A549 treated with RU486 at 1 μM for 4 hours (cell line): ENCODE measurements at places on chromosomes 2 and 18. TPM values are rescaled to one million over a fixed set of nuclear protein-coding genes. Genes with fewer than 3 reads are reported as not detected.

CFAP221 gene
- 0.19 to 0.72 TPM (median 0.32 TPM) in 4 of 5 replicates, not detected in the other for total RNA-seq

SGPP2 gene
- total RNA-seq: 0.11 to 0.33 TPM (median 0.20 TPM) in 5 replicates

KIDINS220 gene
- 14.0 to 20.0 TPM (median 18.9 TPM) in 5 replicates for total RNA-seq

GREB1L gene
- 0.95 to 2.5 TPM (median 2.3 TPM) in 5 replicates for total RNA-seq

MPP4 gene
- total RNA-seq: 0.23 TPM in 1 of 5 replicates, not detected in the others

DSC3 gene
- total RNA-seq: 1.6 to 2.8 TPM (median 1.9 TPM) in 5 replicates

VIL1 gene
- total RNA-seq: 0.13 to 0.42 TPM (median 0.25 TPM) in 5 replicates

RPRM gene
- not detected in 5 replicates for total RNA-seq

REG1B gene
- total RNA-seq: not detected in 5 replicates

TEX44 gene
- not detected in 5 replicates for total RNA-seq

ZAP70 gene
- not detected in 5 replicates for total RNA-seq

ZEB2 gene
- total RNA-seq: 3.7 to 7.3 TPM (median 5.9 TPM) in 5 replicates

CD28 gene
- total RNA-seq: not detected in 5 replicates

GMPPA gene
- 33.3 to 39.2 TPM (median 37.5 TPM) in 5 replicates for total RNA-seq

CD207 gene
- total RNA-seq: not detected in 5 replicates

LYPD1 gene
- 12.7 to 20.4 TPM (median 15.6 TPM) in 5 replicates for total RNA-seq

TUBB8B gene
- total RNA-seq: 0.32 TPM in 1 of 5 replicates, not detected in the others

IL37 gene
- total RNA-seq: not detected in 5 replicates

TTLL4 gene
- 25.1 to 30.9 TPM (median 29.3 TPM) in 5 replicates for total RNA-seq

CTIF gene
- 11.4 to 17.6 TPM (median 12.4 TPM) in 5 replicates for total RNA-seq

G6PC2 gene
- not detected in 5 replicates for total RNA-seq

CYRIA gene
- total RNA-seq: 0.06 to 0.18 TPM (median 0.10 TPM) in 5 replicates

IL36RN gene
- total RNA-seq: 0.06 to 0.59 TPM (median 0.08 TPM) in 4 of 5 replicates, not detected in the other

NDC80 gene
- total RNA-seq: 8.5 to 17.2 TPM (median 14.1 TPM) in 5 replicates

SKA1 gene
- total RNA-seq: 10.4 to 14.0 TPM (median 12.1 TPM) in 5 replicates

GALNT14 gene
- 44.2 to 55.1 TPM (median 48.9 TPM) in 5 replicates for total RNA-seq

KATNAL2 gene
- 1.3 to 2.5 TPM (median 2.1 TPM) in 5 replicates for total RNA-seq

CTAGE1 gene
- not detected in 5 replicates for total RNA-seq
